ENCODE measurements at places on chromosomes 5 and 9.

- DNase-seq: peak; percentile 9
Measured at GRCh38 chr9:82275258-82275927, 286.8 kb downstream of the SPATA31D1 start.

GRCh38 chr5:5738797-5739489 lies 316.5 kb downstream of the ICE1 start:
- no peak for DNase-seq

GRCh38 chr5:74471875-74472274 lies 168.7 kb downstream of the ENC1 start:
- DNase-seq: no peak

DNA sequence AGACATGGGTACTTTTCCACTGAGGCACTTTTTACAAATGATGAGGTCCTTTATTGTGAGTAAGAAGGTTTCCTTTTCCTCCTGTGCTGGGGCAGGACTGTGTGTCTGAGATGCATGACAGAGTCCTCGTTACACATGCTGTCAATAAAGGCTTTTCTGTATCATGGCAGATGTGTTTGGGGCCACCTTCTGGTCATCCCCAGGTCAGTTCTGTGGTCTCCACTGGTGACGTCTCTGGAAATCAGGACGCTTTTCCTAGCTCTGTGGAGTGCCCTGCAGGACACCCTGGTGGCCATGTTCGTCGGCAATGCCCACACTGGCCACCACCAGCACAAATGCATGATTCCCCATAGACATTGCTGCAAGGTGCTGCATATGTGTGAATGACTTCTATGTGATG lies 2.8 kb downstream of the CMBL start:
- DNase-seq: no peak

- no peak for DNase-seq
Measured at GRCh38 chr9:75087289-75087823, 599 bp downstream of the NMRK1 start.

DNA sequence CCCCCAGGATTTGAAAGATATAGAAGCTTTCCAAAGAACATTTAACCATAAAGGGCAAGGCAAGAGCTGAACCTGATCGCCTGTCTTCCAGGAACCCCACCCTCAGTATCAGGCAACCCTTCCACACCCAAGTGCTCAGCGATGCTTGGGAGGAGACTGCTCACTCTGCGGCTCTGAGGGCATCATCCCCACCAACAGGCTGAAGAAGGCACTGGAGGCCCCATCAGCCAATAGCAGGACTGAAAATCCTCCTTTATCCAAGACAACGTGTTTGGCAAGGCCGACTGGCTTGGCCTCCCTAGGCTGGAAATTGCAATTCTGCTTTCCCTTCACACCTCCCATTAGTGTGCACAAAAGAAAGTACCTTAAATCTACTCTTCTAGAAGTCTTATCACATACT lies 1.4 kb upstream of the PPP2CA start:
- DNase-seq: no peak

DNA sequence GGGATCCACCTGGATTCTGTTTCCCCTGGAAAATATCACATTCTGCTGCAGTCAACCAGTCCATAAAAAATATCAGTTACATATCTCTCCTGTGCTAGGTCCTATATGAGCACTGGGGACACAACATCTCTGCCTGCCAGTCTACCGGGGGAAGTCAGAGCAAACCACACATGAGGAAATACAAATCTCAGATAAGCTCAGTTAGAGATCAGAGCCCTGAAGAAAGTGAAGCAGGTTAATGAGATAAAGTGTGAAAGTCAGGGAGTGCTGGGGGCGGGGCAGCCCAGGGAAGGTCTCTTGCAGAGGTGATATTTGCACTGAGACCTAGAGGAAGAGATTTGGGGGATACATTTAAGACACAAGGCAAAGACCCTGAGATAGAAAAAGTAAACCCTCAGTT lies 67.8 kb upstream of the SLC1A1 start:
- no peak for DNase-seq

- DNase-seq: no peak
Measured at GRCh38 chr9:76609285-76610010, 150.5 kb downstream of the GCNT1 start.
